Chondrocyte (in vitro differentiated cells): ENCODE measurements at places on chromosomes 4 and X. TPM values are rescaled to one million over a fixed set of nuclear protein-coding genes. Genes with fewer than 3 reads are reported as not detected.

GRCh38 chrX:101740642-101741041, 81.0 kb upstream of the ARMCX2 start:
- H3K27me3 ChIP-seq: no peaks in the 10 kb centered on the region
- H3K4me3 ChIP-seq: no peak overlapping the region
- no peak for DNase-seq
- H3K27ac ChIP-seq: peak overlapping the region; percentile 6
- peaks cover 25% of the 10 kb centered on the region for H3K4me1 ChIP-seq

GRCh38 chr4:4356106-4357041, 30.5 kb upstream of the NSG1 start:
- H3K4me1 ChIP-seq: peaks cover 3% of the 10 kb centered on the region
- H3K27me3 ChIP-seq: peaks cover 40% of the 10 kb centered on the region
- H3K4me3 ChIP-seq: no peak overlapping the region
- H3K27ac ChIP-seq: no peak overlapping the region

DNA sequence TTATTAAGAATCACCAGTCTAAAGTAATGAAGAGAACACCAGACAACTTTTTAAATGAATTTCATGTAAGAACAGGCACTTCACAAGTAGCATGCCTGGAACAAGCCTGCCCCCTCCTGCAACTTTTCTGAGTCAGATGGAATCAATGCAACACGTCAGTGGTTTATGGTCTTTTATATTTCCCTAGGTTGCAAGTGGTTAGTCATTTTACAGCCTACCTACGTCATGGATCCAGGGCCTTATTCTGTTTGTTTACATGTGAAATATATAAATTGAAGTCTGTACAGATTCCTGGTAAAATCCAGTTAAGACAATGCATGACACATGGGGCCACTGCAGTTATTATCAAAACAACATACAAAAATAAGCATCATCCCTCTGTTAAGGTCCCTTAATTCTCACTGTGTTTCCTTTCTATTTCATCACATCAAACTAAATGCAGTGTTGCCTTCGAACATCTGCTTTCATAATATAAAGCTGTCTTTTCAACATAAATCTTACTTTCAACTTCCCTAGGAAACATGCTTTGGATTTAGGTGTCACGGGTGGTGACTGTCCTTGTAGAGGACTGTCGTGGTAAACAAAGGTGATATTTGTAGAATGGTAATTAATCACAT, 309.3 kb downstream of the FRMPD4 start:
- no peaks in the 10 kb centered on the region for H3K36me3 ChIP-seq
- no peak for DNase-seq
- no peak overlapping the region for H3K27ac ChIP-seq
- H3K4me3 ChIP-seq: no peak overlapping the region
- H3K27me3 ChIP-seq: peaks cover 2% of the 10 kb centered on the region

DNA sequence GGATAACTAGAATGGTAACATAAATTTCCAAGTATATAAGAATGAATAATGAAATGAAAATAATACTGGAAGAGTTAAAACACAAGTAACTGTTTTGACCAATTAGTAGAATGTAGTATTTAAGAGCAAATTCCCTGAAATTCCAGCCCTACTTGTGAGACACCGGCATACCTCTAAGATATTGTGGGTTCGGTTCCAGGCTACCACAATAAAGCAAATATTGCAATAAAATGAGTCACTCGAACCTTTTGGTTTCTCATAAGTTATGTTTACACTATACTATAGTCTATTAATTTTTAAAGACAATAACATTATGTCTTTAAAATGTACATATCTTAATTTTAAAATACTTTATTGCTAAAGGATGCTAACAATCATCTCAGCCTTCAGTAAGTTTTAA, 15.2 kb upstream of the IQCM start:
- DNase-seq: no peak
- no peak overlapping the region for H3K27ac ChIP-seq
- peaks cover 12% of the 10 kb centered on the region for H3K27me3 ChIP-seq
- no peak overlapping the region for H3K4me3 ChIP-seq

DNA sequence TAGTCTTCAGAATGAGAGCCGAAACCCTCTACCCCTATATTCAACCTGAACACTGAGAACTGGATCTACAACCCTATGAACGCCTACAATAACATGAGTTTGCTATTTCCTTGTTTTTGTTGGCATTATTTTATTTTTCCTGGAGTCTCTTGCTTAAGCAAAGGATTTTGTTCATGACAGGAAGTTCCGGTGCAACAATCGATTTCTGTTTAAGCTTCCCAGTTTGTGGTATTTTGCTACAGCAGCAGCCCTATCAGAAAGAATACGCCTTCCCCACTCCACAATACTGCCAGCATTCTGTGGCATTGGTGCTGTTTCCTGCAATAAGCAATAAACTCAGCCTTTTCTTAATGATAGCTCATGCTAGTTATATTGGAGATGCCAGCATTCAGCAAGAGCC, 60.9 kb downstream of the NPY5R start:
- no peak overlapping the region for H3K4me3 ChIP-seq
- no peak for DNase-seq
- H3K27ac ChIP-seq: no peak overlapping the region
- peaks cover 15% of the 10 kb centered on the region for H3K27me3 ChIP-seq
- H3K4me1 ChIP-seq: no peaks in the 10 kb centered on the region
- no peaks in the 10 kb centered on the region for H3K36me3 ChIP-seq

DNA sequence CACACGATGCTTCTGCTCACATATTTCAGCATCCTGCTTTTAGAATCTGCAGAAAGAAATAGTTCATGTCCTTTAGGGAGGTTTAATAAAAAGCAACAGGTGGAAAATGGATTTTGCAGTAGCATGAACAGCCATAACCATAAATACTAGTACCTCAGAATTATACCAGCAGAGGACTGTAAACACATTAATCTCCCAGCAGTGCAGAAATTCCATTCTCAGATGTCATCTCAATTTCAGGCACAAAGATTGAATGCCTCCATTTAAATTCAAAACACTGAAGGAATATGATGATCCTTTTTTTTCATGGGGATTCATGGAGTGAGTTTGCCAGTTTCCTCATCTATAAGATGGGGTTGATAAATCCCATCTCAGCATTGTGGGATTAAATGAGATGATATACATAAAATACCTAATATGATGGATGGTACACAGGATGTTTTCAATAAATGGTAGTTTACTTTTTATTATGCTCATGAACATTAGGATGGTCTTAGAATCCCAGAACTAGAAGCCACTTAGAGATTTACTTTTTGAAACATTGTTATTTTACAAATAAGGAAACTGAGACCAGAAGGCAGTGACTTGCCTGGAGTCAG, 566 bp upstream of the LIMCH1 start:
- H3K27ac ChIP-seq: no peak overlapping the region
- H3K4me3 ChIP-seq: no peak overlapping the region
- H3K36me3 ChIP-seq: no peaks in the 10 kb centered on the region
- H3K27me3 ChIP-seq: peaks cover 10% of the 10 kb centered on the region
- no peak for DNase-seq

DNA sequence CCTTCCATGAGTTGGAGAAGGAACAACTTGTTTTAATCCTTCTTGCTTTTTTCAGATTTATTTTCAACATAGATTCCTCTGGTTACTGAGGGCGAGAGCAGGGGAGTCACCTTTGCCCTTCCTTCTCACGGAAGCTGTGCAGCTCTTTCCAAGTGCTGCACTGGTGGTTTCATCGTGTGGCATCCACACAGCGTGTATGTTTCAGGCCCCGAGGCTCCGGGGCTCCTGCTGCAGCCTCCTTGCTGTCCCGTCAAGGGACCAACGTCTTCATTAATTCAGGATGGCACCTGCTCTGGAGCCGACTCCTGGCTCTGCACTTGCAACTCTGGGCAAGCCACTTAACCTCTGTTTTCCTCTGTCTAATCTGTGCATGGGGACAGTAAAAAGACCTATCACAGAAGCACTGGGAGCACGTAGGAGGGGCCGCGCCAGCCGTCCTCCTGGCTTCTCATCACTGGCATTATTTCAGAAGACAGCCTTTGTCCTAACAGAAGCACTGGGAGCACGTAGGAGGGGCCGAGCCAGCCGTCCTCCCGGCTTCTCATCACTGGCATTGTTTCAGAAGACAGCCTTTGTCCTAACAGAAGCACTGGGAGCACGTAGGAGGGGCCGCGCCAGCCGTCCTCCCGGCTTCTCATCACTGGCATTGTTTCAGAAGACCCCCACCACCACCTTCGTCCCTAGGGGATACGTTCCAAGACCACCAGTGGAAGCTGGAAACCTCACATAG, 117.8 kb upstream of the NKX1-1 start:
- H3K36me3 ChIP-seq: peaks cover 6% of the 10 kb centered on the region
- no peak overlapping the region for H3K27ac ChIP-seq
- DNase-seq: peak; percentile 97
- H3K4me1 ChIP-seq: no peaks in the 10 kb centered on the region
- H3K4me3 ChIP-seq: no peak overlapping the region

The TMPRSS11A gene
- not detected in 3 replicates for total RNA-seq

The PRAF2 gene
- 51.9 to 58.3 TPM (median 53.4 TPM) in 3 replicates for total RNA-seq

The CCDC120 gene
- 6.9 to 7.7 TPM (median 7.3 TPM) in 3 replicates for total RNA-seq

The PAK3 gene
- total RNA-seq: 0.27 to 0.46 TPM (median 0.41 TPM) in 3 replicates

The DACH2 gene
- total RNA-seq: not detected in 3 replicates
